Lung (tissue), 17 donors: ENCODE measurements at places on chromosomes 2 and 18.

GRCh38 chr2:237497009-237497837, 10.2 kb downstream of the MLPH start:
- DNase-seq: no peak

DNA sequence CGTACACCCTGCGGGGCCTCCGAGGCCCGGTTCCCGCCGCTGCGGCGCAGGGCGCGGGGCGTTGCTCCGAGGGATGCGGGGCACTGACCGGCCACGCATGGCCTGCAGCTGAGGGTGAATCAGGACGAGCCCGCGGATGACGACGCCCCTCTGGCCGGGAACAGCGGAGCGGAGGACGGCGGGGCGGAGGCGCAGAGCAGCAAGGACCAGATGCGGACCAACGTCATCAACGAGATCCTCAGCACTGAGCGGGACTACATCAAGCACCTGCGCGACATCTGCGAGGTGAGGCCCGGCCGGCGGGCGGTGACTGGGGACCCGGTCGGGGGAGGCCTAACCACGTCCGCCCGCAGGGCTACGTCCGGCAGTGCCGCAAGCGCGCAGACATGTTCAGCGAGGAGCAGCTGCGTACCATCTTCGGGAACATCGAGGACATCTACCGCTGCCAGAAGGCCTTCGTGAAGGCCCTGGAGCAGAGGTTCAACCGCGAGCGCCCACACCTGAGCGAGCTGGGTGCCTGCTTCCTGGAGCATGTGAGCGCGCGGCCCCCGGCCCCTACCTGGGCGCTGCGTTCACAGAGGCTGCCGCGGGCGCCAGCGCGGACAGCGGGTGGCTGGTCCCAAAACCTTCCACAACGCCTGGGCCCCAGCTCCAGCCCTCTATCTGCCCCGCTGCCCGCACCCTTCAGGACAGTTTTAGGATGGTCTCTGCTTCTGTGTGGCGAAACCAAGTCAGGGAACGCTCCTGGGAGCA, 53.2 kb downstream of the FAM168B start:
- DNase-seq: no peak

DNA sequence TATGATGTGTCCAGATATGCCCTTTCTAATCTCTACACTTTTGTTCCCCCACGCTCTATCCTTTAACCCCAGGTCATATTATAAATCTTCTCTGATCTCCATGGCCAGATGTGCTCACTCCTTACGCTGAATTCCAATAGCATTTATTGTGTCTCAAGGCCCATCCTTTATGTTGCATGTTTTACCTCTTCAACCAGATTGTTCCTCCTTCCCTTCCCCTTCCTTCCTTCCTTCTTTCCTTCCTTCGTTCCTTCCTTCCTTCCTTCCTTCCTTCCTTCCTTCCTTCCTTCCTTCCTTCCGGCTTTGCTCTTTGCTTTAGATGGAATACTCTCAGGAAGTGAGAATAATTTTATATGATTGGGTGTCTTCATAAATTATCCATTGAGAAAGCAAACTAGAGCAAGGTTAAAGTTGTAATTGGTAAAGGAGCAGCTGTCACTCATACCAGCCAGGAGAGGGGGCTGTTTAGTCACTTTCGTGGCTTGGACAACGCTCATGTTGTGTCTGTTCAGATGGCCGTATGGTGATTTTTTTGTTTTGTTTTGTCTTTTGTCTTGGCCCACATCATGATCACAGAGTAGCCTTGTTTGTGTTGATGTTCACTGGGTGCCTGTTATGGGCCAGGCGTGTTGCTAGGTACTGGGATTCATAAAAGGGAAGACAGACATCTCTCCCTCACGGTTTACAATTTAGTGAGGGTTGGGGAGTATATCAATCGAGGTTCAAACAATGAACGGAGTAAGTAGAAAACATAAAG, 68.0 kb downstream of the DAW1 start:
- DNase-seq: peak; percentile 35

GRCh38 chr18:49006641-49007454, 56.1 kb upstream of the SMAD7 start:
- peak; percentile 77 for DNase-seq

GRCh38 chr2:150159300-150159699, 328.2 kb downstream of the RND3 start:
- no peak for DNase-seq

DNA sequence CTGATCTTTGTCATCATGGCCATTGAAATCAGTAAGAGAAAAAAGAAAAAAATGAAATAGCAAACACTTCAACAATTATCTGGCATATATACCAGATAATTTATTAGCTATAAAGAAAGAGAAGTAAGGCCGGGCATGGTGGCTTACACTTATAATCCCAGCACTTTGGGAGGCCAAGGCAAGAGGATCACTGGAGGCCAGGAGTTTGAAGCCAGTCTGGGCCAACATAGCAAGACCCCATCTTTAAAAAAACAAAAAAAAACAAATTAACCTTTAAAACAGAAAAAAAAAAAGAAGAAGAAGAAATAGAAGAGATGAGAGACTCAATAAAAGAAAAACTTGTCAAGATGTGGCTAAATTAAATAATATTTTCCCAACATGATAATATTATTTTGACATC, 61.6 kb upstream of the TGIF1 start:
- DNase-seq: no peak

- no peak for DNase-seq
Observed at GRCh38 chr2:239765911-239766310, 259.2 kb downstream of the NDUFA10 start.

DNA sequence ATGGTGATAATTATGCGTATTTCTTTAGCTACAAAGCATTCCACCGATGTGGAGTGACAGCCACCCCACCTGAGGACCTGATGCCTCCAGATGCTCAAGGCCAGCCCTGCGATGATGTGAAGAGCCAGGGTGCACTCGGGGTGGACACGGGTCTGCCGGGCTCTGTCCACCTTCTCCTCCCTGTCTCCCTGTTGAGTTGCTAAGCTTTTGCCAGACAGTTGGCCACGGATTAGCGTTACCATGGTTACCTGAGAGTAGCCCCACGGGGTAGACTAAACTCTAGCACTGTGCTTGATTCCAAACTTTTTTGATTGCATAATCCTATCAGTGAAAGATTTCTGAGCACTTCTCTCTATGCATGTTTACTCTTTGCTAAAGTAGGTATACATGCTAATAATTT, 86.2 kb downstream of the SMIM21 start:
- DNase-seq: peak; percentile 63

GRCh38 chr2:173050684-173051083, 25.0 kb upstream of the MAP3K20 start:
- no peak for DNase-seq

- DNase-seq: no peak
Observed at GRCh38 chr18:27931535-27931934, 245.4 kb downstream of the CDH2 start.

GRCh38 chr2:192700934-192701333, 506.2 kb upstream of the TMEFF2 start:
- no peak for DNase-seq

DNA sequence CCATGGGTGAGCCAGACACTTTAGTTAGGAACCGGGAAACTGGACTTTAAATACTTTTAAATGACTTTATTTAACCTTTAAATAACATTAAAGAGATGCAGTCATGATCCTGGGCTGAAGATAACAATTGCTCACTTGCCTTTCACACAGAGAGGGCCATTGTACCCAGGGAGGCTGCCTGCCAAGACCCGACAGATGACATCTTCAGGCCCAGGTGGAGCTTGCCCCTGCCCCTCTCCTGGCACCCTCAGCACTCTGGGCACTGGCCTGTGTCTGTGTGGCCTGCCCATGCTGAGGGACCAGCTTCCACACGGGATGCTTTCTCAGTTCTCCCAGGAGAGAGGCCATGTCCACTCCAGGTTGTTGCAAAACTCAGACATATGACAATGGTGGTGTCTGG, 216.4 kb upstream of the MYT1L start:
- DNase-seq: no peak

GRCh38 chr18:11955239-11956029, 25.9 kb upstream of the IMPA2 start:
- DNase-seq: peak; percentile 87

DNA sequence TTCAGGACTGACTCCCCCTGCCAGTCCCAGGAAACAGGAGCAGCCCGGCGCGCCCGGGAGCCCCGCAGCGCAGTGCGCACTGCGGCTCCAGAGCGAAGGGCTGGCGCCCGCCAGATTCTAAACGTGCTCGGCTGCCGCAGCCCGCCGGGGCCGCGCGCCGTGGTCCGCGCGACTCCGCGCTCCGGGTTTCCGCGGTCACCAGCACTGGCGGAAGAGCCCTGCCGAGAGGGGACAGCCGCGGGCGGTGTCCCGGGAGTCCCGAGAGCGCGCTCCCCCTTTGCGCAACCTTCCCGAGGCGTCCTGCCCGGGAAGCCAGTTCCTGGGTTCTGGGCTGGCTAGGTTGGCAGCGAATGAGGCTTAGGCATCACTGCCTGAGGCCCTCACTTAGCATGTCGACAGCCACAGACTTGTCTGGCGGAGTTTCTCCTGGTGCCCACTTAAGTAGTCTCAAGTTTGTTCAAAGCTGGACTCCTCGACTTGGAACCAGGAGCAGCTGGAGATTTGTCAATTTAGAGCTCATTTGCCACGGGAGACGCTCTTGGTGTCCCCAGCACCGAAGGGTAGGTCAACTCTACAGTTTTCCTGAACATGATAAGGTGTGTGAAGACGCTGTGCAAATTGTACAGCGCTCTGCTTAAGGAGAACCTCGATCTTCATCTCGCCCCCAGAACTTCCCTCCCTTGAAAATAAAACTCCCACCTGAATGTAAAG, 1.5 kb upstream of the VSNL1 start:
- peak; percentile 90 for DNase-seq

GRCh38 chr2:207166039-207166348, 246 bp upstream of the KLF7 start:
- DNase-seq: peak; percentile 100

DNA sequence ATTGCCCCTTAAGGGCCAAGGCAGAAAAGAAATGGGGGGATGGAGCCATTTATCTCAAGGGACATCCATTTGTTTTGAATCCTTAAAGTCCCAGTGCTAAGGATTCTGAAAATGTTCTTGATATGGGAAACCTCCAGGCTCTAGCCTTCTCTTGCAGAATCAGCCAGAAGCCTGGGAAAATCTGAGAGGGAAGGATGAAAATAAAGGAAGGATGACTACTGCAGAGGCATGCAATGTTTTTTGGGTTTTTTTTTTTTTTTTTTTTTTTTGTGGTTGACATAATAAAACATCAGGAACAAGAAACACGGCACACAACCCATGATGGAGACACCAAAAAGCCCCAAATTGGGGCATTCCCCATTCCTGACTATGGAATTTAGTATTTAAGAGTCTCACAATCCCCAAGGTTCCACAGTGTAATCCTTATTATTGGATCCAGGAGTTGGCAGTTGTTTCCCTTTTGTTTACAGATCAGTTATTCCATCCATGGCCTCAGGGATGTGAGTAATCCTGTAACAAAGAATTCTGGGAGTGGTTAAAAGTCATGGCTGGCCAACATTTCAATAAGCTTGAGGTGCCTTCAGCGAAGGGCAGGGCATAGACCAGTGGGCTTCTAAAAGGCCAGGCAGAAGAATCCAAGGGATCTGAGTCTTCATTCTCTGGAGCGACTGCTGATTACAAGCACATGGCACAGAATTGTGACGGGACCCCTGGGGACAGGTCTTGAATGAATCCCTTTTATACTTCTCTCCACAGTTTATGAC, 337.5 kb downstream of the GULP1 start:
- DNase-seq: no peak

DNA sequence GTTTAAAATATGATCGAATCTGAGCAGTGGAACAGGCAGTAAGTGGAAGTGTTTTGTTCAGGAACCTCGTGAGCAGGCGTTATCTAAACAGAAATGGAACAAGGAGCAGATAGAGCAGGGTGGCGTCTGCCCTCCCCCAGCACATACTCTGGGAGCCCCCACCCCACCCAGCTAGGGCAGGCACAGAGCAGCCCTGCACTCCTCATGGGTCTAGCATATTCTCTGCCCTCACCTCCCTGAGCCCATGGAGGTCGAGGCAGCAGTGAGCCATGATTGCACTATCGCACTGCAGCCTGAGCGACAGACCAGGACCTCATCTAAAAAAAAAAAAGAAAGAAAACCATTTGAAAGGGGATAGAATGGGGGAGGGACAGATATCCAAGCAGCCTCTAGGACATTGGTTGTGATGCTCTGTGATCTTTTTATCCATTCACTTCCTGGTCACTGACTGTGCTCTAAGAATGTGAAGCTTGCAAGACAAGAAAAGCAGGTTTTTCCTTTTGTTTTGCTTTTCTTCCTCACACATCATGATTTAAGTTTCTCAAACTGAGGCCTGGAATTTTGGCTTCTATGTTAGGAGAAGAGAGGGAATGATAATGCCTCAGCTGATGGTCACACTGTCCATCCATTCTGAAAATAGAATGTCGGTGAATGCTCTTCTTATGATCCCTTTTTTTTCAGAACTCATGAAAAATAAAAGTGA, 3.1 kb downstream of the MLPH start:
- peak; percentile 9 for DNase-seq

DNA sequence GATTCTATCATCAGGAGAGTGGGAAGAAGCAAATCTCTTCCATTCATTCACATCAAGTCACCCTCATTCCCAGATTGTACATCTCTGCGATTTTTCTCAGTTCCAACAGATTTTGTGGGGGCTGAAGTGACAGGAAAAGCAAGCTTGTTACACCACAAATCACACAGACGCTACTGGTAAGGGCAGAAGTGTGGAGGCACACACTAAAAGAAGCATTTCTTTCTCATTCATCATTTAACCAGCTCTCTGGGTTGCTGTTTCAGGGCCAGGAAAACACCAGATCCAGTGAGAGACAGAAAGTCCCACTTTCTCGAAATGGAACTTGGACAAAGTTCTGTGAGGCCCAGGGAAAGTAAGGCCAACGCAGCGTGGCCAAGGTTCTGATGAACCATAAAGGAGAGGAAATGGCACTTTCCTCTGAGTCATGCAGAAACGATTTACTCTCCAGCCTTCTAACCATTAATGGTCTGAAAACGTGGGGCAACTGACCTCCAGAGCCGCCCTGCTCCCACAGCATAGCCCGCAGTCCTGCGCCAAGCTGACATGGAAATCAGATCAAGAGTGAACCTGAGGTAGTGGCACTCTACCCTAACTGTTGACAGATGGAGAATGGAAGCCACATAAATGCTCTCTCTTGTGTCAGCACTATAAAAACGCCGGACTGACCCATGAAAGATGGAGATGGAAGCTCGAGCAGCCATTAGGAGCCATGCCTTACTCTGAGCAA, 191.0 kb downstream of the C1D start:
- DNase-seq: no peak

DNA sequence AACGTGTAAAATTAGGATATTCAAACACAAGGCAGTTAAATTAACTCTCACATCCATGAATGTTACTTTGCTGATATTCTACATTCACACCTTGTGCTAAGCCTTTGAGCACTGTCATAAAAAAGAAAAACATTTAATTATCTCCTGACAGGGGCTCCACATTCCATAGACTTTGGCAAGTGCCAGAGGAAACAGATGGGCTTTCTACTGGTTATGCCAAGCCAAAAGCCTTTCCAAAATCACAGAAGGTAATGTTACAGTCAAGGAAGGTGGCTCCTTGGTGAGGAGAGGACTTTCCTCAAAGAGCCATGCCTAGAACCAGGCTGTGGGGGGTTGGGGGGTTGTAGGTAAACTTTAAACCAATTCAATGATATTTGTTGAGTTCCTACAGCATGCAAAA, 12.4 kb downstream of the MYO5B start:
- no peak for DNase-seq
